Activated CD4-positive, CD25-positive, alpha-beta regulatory T cell treated with anti-CD3 and anti-CD28 coated beads, Interleukin-2, amount 50 U/mL, for 72 hours (primary cell): ENCODE measurements at places on chromosomes 4 and X.
A peak's percentile ranks its signal among the peaks of the same experiment; 100 is the strongest.

- DNase-seq, result peak; percentile 72
These were observed 628 bp downstream of the MXD4 start for GRCh38 chr4:2261110-2261852.

GRCh38 chr4:83890816-83891215 lies 354.9 kb downstream of the GPAT3 start:
- no peak for DNase-seq

DNA sequence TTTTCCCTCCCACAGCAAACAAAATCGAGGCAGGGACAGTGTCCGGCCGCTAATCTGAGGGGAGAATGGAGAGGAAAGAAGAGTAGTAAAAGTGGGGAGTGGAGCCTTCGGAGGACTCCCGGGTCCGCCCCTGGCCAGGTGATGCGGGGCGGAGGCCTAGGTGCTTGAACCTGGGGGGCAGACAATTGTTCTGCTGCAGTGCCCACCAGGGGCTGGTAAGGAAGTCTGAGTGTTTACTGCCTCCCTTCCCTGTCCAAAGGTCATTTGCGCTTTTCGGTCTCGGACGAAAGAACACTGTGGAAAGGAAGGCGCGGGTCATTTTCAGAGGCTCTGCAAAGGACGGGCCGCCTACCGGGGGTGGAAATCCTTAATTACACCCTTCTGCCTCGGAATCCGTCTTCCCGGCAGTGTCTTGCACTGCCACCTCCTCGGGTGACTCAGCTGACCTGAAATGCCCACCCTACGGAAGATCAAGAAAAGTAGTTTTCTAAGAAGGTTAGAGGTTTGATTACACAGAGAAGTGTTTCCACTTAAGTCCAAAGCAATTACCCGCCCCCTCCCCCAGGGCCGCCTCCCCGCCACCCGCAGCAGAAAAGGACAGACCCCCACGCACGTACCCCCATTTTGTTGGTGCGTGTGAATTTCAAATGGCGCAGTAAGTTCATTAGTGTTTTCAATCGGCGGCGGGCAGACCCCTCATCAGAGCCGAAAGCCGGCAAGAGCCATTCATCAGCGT lies 99.9 kb upstream of the TENM3 start:
- DNase-seq, result no peak

DNA sequence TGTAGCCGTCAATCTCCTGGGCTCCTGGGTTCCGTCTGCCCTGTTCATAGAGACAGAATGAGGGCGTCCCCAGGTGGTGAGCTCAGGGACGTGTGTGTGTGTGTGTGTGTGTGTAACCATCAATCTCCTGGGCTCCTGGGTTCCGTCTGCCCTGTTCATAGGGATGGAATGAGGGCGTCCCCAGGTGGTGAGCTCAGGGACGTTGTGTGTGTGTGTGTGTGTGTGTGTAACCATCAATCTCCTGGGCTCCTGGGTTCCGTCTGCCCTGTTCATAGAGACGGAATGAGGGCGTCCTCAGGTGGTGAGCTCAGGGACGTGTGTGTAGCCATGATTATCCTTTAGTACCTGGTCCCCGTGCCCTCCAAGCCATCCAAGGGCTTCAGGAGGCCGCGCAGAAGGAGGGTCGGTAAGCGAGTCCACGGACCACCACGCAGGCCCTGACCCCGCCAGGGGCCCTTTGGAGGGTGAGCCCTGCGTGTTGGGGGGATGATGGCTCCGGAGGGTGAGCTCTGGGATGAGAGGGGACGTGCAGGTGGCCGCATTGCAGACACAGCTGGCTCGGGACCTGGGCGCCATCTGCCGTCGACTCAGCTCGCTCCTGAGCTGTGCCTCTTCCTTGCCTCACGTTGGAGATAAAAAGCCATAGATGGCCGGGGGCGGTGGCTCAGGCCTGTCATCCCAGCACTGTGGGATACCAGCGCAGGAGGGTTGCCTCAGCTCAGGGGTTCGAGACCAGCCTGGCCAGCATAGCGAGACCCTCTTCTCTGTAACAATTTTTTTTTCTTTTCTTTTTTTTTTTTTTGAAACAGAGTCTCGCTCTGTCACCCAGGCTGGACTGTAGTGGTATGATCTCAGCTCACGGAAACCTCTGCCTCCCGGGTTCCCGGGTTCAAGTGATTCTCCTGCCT lies 5.4 kb upstream of the GTPBP6 start:
- peak; percentile 6 for DNase-seq

GRCh38 chrX:48474127-48474526 lies 1.9 kb upstream of the FTSJ1 start:
- no peak for DNase-seq

DNA sequence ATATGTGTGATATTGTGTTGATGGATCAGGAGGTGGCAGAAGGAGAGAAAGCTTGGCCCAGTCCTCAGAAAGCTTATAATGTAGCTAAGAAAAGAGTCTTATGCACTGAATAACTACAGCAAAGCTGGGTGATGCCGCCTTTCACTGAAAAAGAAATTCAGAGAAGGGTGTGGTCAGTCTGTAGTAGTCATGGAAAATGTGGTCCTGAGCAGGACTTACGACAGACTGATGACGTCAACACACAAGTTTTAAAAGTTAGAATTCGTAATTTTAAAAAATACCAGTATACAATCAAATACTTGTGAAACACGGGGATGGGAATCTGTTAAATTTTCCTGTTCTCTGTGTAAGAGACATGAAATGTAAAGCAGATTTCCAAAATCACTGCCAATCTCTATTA lies 87.0 kb upstream of the RAPGEF2 start:
- no peak for DNase-seq

GRCh38 chr4:2820216-2820982 lies 23.2 kb upstream of the ADD1 start:
- DNase-seq, result no peak

DNA sequence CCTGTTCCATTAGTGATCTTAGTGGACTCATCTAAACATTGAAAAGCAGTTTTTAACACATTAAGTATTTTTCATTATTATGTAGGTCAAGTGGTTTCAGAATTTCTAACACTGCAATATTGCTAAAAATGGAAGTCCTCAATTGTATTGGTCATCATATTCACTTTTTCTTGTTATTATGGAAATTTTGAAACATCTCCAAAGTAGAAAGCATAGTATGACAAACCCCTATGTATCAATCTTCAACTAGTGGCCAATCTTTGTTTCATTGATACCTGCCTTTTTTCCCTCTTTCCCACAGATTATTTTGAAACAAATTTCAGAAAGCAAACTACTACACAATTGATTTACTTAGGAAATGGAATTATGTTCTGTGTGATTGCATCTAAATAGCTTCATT lies 14.5 kb upstream of the ABCG2 start:
- no peak for DNase-seq

GRCh38 chrX:1894740-1895139 lies 279.9 kb downstream of the ASMT start:
- DNase-seq, result no peak
